NCI-H460 (cell line): ENCODE measurements at places on chromosomes 7 and 10.

DNA sequence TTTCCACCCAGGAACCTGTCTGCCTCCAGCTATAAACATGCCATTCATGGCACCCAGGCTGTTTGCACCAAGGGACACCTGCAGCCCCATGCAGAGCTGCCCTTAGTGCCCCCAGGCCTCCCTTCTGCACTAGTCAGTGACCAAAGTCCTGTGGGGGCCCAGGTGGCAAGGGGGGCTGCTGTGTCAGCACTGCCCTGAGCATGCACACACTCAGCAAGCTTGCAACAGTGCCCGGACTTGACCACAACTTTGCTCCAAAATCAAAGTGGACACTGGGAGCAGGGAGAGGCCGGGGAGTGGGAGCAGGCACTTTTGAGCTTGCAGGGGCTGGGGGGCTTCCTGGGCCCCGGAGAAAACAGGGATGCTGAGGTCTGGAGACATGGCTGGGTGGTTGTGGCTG, 192.9 kb upstream of the MBL2 start:
- no peak for DNase-seq

DNA sequence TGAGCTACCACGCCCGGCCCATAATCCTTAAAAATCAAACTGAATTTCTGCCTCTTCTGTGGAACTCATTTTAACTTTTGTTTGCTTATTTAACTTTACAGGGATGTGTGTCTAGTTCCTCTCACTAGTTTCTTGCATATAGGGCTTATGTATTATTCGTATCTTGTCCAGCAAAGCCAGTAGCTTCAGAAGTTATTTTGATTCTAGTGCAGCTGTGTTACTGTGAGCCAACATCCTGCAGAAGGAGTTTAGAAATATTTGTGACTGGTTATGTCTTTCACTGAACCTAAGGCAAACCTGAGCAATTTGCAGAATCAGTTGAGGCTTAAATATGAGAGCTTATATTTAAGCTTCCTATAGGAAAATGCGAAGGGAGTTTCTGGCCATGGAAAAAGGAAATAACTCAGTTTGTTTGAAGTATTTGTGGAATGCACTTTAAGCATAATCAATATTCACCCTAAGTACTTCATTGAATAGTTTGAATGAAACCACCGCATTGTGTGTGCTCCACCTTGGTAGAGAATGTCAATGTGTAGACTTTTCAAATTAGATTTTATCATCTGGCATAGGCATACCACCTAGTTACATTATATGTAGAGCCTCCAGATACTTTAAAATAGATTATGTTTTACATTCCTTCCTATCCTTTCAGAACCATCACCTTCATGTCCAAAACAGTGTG, 90.8 kb downstream of the MCU start:
- no peak for DNase-seq

DNA sequence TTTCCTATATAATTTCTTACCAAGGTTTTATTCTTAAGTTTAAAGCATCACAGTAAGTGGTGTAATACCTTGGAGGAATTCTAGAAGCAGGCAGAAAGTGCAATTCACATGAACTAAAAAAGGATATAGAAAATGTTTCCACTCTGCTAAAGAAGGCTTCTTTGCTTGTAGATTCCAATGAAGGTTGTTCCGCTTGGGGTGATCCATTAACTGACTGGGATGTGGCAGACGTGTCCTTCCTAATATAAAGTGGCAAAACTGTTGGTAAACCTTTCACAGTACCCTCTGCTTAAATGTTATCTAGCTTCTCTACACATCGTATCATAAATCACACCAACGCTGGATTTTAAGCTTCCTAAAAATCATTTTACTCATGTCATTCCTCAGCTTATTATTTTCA, 2.3 kb downstream of the ZC3HC1 start:
- DNase-seq, result no peak

- DNase-seq, result no peak
Measured at GRCh38 chr7:89028319-89028718, 232.8 kb upstream of the TEX47 start.

DNA sequence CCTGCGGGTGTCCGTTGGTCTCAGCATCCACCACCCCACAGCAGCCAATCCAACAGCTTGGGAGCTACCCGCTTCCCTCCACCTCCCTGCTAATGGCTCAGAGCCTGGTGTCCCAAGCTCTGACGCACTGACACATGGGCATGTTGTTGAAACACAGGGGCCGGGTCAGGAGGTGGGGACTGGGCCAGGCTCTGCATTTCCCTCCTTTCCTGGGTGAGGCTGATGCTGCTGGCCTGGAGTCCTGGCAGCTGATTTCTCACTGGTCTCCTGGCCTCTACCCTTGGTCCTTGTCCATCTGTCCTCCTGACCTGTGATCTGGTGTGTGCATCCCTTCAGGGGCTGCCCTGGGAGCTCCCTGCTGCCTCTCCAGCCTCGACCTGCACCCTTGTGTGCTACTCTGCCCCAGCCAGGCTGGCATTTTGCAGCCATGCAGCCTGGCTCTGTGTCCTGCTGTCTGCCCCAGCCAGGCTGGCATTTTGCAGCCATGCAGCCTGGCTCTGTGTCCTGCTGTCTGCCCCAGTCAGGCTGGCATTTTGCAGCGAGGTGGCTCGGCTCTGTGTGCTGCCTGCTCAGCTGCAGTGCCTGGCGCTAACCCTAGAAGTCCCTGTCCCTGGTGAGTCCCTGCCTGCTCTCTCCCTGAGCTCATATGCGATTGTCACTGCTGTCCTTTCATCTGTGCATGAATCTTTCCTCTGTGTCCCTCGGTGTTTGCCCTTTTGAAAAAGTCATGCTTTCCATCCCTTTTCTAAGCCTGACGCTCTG, 14.0 kb downstream of the AMZ1 start:
- peak; percentile 16 for DNase-seq

DNA sequence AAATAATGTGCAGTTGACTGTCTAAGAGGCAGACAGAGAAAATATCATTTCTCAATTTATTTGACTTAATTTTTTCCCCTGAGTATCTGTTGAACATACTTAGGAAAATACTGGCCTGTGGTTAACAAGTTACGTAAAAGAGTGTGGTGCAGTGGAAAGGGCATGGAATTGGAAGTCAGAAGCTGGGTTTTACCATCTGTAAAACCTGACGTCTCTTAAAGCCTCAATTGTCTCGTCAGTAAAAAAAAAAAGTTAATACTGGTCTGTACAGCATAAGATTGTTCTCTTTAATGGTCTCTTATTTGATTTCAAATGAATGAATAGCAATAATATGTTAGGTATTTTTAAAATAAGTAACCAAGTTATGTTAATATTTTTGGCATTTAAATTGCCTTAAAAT, 67.8 kb downstream of the PHTF2 start:
- no peak for DNase-seq

DNA sequence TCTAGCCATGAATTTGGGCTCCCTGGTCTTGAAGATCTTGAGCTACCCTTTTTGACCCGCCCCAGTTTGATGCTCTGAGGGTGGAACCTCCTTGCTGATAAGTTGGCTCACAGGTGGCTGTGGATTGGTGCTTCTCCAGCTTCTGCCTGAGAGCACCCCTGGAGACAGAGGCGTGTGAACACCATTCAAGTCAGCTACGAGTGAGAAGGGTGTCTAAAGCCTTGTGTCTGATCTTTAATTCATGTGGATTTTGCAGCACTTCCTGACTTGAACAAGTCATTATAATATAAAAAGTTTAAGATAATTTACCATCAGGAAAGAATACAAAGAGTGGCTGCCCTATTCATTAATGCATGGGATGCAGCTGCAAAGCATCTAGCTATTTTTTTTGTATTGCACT, 37.7 kb upstream of the GOLGA7B start:
- no peak for DNase-seq

DNA sequence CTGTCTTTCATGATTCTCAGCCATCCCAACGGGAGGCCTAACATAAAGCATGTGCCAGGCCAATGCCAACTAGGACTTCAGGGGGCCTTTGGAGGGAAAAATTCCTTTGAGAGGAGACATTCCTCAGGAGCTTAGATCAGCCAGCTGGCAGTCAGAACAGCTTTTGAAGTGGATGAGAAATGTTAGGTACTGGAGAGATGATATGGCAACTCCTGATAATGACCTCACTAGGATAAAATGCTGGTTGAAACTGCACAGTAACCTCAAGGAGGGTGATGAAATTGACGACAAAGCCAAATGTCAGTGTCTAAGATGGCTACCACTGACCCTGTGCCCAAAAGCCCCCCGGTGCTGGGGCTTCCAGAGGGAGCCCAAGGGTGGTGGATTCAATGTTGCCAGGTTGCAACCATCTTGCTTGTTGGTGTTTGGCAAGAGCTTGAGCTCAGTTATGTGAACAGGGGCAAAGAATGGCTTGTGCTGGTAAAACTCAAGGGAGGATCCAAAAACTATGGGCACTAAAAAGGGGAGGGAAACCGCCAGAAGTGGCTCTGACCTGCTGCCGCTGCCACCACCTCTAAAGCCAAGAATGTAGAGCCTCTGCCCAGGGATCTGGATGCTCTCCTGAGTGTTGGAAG, 121.2 kb downstream of the UBE2H start:
- no peak for DNase-seq

DNA sequence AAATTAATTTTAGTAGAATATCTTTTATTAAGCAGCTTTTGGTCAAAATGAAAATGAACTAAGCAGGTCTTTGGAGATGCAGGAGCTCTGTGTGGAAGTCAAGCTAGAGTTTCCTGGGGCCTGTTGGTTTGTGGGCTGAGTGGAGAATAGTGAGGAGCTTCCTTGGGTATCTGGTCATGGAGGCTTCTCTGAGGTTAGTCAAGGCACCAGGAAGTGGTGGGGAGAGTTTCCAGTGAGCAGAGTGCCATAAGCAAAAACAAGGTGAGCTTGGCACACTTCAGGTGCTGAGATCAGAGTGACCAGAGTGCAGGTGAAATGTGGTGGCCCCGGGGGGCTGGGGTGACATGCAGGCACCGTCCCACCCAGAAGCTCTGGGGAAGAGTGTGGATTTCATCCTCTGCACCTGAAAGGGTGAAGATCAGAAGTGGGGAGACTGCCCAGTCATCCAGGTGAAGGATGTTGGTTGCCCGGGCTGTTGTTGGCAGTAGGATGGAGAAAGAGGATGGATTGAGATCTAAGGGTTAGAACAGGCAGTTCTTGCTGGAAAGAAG, 77.4 kb downstream of the WDR37 start:
- DNase-seq, result no peak

- no peak for DNase-seq
Measured at GRCh38 chr7:117600911-117601310, 121.1 kb downstream of the CFTR start.

- no peak for DNase-seq
Measured at GRCh38 chr10:5958077-5958476, 19.3 kb downstream of the IL15RA start.

GRCh38 chr10:128083191-128083895, 42.9 kb downstream of the MKI67 start:
- no peak for DNase-seq

DNA sequence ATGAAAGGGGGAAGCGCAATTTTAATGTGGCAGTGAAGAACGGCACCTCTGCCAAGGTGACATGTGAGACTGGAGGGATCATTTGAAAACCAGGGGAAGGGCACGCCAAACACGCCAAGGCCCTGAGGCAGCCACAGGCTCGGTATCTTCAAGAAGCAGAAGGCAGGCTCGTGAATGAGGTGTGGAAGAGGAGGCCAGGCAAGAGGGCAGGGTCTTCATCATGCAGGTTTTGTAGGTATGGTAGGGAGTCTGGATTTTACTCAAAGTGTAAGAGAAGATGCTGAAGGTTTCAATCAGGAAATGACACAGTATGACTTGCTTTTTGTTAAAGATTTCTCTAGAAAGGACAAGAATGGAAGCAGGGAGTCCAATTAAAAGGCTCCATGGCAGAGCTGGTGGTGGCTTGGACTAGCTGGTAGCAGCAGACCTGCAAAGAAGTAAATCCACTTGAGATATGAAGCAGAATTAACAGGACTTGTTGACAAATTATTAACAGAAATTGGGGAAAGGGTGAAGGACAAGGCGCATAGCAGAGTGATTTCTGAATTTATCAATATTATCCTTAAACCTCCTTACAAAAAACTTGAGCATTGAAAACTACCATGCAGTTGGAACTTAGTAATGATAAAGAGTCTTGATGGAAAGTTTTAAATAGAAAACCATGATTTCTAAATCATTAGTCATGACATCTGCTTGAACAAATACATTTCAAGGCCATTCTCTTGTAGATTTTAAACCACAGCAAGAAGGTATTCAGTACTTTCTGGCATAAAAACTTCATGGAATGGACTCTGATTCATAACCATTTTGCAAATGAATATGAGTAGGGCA, 70.4 kb downstream of the COA1 start:
- DNase-seq, result no peak

GRCh38 chr7:121196286-121196685, 132.5 kb upstream of the WNT16 start:
- DNase-seq, result no peak

DNA sequence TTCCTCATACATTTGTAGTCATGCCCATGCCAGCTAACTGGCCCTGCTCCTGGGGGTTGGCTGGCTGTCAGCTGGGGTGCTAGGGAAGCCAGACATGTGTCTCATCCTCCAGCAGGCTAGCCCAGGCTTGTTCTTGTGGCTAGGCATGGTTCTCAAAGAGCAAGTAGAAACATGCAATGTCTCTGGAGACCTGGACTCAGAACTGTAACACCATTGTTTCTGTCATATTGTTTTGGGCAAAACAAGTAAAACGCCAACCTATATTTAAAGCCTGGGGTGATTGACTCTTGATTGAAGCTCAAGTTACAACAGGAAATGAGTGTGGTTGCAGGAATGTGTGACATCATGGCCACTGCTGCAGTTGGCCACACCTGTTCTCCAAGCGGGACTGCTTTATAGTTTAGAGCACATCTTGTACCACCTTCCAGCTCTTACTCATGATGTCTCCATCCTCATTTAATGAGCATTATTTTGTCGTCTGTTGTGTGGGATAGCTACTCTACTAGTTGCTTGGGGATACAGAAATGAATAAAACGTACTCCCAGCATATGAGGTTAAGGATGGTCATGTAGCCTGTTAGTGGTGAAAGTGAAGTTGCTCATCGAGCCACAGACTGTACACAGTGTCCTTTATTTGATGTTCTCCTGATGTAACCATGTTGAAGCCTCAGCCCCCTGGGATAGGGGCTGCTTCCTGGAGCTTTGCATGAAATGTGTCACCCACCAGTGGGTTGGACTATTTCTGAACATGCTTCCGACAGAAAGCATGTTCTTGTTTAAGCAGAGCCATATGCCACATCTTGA, 168.4 kb downstream of the SORCS3 start:
- peak; percentile 9 for DNase-seq

- DNase-seq, result no peak
Measured at GRCh38 chr7:94412762-94413322, 18.1 kb downstream of the COL1A2 start.

GRCh38 chr7:106163257-106163656, 51.1 kb upstream of the SYPL1 start:
- no peak for DNase-seq

GRCh38 chr10:101833466-101833865, 10.1 kb downstream of the KCNIP2 start:
- DNase-seq, result no peak

DNA sequence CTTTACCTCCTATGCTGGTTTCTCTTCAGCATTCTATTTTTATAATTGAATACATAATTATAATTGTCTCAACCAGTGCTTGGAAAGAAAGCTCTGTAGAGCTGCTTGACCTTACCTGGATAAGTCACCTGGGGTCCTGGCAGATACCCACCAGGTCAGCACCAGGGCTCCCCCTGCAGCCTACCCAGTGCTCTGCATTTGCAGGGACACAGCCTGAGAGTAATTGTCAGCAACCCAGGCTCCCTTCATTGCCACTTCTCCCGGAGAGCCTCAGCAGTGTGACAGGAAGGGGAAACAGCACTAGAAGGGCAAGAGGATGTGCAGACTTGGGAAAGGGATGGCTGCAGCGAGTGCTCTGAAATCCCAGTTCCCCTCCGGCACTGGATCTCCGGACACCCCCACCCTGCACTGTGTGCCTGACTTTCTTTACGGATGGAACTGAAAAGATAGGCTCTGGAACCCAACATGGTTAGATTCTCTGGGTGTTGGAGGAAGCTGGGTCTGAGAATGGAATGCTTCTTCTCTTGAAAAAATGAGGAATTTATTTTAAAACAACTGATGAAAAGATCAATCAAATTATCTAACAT, 11.4 kb upstream of the PAX4 start:
- no peak for DNase-seq
